ENCODE measurements at places on chromosomes 13 and 19.
A peak's percentile ranks its signal among the peaks of the same experiment; 100 is the strongest.

DNA sequence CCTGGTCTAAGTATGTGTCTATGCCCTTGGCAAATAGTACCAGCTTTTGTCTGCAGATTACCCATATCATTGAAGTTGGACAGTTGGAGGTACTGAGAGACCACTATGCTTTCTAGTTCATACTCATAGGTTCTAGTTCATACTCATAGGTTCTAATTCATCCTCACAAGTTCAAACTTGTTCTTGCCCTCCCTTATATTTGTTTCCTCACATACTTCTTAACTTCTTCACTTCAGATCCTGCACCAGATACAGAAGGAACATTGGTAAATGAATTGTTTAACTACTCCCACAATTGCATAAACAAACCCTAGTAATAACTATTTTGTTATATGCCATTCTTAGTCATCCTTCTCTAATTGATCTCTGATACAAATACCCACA lies 172.2 kb downstream of the SLITRK1 start:
- DNase-seq: peak; percentile 6

- DNase-seq: no peak
Observed at GRCh38 chr13:48159401-48159800, 64.5 kb upstream of the MED4 start.

DNA sequence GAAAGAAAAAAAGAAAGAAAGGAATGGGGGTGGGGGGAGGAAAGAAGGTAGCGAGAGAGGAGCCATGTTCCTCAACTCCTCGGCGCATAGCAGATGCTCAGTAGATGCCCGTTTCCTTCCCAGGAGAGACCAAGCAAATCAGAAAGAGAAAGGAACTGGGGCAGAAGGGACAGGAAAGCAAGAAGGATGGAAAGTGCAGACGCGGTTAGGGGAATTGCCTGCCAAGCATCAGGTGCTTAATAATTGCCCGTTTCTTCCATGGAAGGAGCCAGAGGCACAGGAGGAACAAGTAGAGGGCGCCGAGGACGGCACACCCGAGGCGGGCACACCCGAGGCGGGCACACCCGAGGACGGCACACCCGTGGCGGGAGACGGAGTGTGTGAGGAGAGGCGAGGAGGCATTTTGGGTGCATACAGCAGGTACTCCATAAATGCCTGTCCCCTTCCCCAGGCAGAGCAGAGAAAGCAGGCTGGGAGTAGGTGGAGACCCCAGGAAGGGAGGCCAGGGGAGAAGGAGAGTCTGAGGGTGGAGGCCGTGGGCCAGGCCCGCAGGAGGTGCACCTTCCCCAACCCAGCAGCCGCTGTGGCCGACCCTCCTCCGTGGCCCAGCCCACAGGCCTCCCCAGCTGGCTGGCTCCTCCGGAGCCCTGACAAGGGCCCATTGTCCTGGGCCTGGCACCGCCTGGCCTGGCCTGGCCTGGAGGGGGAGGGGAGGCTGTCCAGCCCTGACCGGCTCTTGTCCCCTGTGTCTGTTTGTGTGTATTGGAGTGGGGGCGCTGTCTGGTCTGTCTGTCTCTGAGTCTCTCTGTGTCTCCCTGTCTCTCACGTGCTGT lies 14.6 kb downstream of the JOSD2 start:
- no peak for DNase-seq

GRCh38 chr13:22461854-22462490 lies 718.8 kb upstream of the SGCG start:
- no peak for DNase-seq

- no peak for DNase-seq
Observed at GRCh38 chr19:13031917-13032623, 36.8 kb downstream of the NFIX start.

GRCh38 chr19:1409204-1410005 lies 2.0 kb downstream of the DAZAP1 start:
- DNase-seq: no peak

- no peak for DNase-seq
Observed at GRCh38 chr13:91144054-91144453, 203.4 kb upstream of the MIR17HG start.

GRCh38 chr13:106602178-106602577 lies 34.2 kb upstream of the ARGLU1 start:
- no peak for DNase-seq

DNA sequence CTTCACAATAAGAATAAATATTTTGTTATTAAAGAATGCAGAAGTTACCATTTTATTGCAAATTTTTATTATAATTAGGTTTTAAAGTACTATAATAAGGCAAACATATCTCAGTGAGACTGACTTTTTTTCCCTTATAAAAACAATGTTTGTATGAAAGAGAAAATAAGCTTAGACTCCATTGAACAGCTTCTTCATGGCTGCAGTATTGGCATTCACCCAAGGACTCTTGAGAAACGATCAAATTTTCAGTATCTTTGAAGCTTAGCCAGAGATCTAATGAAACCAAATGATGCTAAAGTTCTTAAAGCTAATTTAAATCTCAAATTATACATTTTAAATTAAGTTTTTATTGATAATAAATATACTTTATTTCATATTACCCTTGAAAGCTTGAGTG lies 128.3 kb downstream of the GGACT start:
- DNase-seq: no peak

DNA sequence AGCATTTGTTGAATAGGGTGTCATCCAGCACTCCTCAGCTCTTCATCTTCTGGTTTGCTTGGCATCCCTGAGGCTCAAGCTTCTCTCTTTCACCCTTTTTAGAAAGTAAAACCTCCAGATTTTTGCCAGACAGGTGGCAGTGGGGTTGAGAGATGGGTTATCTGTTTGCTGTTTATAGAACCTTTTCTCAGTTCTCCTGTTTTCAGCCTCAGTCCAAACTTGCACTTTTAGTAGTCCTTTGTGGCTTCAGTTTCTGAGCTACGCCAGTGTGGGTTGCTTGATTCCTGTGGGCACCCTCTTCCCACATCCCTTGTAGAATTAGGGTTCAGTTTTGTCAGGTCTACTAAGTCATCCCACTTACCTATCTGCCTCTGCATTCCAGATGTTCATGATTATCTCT lies 147.9 kb downstream of the PAN3 start:
- no peak for DNase-seq

- no peak for DNase-seq
Observed at GRCh38 chr13:80586356-80586755, 245.4 kb upstream of the SPRY2 start.

GRCh38 chr13:74005320-74006157 lies 128.7 kb downstream of the KLF12 start:
- DNase-seq: no peak

DNA sequence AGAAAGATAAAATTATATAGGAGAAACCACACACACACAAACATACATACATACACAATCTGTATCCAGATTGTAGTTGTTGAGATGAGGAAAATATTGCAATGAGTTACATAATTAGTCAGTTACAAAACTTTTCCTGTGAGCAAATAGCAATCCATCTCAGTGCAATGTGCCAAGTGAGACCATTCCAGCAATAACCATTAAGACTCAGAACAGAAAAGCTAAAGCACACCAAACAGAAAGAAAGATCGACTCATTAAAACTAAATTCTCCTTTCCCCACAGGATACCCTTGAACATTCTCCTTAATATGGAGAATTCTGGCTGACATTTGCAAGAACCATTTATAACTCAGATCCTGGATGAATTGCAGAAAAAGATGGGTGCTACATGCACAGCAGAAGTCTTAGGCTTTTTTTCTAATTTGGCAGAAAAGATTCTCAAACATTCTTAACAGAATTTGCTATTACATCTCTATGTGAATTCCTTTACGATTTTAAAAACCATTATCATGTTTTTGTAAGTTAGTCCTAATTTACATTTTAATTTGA lies 1341.2 kb upstream of the SPRY2 start:
- DNase-seq: no peak

DNA sequence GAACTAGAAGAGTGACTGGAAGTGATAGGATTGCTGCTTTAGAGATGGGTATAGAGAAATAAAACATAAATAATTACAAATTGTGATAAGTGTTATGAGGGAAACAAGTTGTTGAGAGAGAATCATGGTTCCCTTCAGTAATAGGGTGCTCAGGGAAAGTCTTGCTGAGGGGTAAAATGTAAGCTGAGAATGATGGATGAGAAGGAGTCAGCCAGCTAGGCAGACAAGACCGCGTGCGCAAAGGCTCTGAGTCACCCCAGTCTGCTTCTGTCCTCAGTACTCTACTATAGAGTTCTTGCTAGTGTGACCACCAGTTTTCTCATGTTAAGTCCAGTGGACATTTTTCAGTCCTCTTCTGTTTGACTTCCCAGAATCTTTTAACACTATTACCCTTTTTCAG lies 39.5 kb downstream of the PCCA start:
- no peak for DNase-seq

DNA sequence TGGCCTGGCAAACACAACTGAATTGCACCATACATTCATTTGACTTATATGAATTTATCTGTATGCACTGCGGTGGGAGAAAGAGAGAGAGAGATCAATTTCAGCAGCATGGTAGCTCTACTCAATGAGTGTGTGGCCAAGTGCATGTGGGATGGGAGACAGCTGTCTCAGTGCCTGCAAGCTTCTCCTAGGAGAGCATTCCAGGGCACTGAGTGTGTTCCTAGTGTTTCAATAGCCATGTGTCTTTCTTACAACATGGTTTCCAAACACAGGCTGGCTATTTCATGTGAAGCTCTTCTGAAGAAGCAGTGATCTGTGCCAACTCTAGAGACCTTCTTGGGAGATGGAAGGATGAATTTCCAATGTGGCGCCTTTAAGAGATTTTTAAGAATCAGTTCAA lies 43.5 kb downstream of the NEK5 start:
- peak; percentile 58 for DNase-seq

- DNase-seq: no peak
Observed at GRCh38 chr19:32875428-32875827, 5.9 kb upstream of the SLC7A9 start.

DNA sequence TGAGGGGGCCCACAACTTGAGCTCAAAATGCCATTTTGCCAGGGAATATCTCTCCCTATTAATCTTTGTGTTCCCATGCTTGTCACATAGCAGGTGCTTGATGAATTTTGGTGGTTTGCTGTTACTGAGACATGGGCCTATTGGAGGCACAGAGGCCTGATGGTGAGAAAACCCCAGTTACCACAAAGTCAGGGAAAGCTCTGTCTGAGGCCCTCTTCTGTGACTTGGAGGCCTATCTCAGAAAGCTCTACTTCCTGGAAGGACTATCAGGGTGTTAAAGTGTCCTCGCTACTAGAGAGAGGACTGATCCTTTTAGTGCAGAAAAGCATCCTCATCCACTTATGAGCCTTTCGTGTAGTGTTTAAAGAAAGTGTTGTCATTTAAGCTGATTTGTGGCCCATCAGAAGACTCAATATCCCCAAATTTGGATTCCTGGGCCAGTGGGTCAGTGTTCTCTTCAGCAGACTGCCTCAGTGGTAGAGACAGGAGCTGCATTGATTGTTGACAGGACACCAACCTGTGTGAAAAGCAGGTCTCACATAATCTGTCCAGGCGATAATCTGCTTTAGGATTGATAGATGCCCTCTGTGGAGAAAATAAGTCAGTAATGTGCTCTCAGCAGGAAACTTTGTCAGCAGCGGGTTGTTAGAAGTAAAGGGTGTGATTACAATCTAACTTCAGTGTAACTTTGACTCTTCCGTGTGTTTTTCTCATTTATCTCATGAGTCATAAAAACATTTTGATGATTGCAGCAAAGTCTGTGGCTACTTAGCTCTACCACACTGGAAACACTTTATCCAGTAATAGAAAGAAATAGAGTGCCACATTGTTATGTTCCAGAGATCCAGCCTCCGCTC lies 121.0 kb downstream of the AKAP11 start:
- DNase-seq: no peak

GRCh38 chr13:85864963-85865530 lies 65.8 kb upstream of the SLITRK6 start:
- peak; percentile 5 for DNase-seq

- DNase-seq: no peak
Observed at GRCh38 chr13:93806861-93807260, 580.3 kb downstream of the GPC6 start.

GRCh38 chr13:98216135-98216565 lies 39.1 kb upstream of the RNF113B start:
- DNase-seq: no peak

DNA sequence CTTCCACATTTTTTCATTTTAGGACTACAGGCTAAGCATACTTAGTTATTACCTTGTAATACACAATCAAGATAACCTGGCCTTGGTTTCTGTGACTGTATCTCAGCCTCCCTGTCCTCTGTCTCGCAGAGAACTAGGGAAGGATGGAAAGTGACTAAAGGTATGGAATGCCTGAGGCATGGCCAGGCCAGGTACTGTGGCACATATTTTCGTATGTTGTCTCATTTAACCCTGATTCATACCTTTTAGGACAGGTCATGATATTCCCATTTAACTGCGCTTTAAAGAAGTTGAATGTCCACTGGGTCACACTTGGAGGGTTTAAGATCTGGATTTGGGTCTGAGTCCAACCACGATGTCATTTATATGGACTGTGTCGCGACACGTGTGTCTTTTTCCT lies 322.6 kb downstream of the SHISA2 start:
- DNase-seq: no peak

DNA sequence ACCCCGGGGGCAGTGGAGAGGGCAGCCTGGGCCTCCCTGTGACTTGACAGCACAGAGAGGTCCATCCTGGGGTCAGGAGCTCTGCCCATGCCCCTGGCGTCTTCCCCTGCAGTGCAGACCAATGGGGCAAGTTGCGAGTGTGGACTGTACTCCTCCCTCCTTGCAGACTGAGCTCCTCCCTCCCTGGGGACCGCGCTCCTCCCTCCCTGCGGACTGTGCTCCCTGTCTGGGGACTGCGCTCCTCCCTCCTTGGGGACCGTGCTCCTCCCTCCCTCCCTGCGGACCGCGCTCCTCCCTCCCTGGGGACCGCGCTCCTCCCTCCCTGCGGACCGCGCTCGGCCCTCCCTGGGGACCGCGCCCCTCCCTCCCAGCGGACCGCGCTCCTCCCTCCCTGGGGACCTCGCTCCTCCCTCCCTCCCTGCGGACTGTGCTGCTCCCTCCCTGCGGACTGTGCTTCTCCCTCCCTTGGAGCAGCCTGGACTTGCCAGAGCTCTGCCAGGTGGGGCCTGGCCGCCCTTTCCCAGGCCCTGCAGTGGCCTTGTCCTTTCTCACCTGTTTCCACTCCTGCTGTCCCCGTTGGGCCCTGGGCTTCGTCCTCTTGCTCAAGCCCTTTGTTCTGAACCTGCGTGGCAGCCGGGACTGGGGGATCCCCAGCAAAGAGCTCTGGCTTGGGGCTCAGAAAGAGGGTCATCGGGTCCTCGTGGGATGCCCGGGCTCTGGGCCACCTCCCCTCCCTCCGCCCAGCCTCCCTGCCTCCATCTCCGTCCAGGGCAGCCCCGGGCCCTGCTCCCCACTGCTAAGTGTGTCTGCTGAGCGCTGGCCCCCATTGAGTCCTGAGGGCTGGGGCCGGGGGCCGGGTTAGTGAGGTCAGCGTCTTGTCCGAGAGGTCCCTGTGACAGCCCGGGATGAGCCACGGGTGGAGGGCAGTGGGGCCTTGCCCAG lies 6.8 kb downstream of the GAMT start:
- no peak for DNase-seq

DNA sequence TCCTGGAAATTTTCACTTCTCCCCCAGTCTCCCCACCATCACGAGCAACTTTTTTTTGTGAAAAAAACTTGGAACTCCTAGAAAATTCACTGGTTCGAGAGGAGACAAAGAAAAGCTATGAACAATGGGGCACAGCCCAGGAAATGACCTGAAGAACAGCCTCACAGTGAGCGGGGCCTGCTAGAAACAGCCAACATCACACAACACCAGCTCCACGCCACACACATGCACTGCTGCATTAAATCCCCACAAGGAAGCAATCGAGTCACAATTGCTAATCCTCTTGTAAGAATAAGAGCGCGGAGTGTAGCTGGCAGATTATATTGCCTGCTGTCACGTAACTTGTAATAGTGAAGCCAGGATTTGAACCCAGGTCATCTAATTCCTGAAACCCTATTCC lies 48.8 kb downstream of the SLC7A1 start:
- DNase-seq: no peak

Measured in epithelial cell of prostate (primary cell).